Activated CD4-positive, alpha-beta T cell treated with anti-CD3 and anti-CD28 coated beads, Interleukin-2, amount 50 U/mL, for 1 hour (primary cell): ENCODE measurements at places on chromosomes 11 and 22.

DNA sequence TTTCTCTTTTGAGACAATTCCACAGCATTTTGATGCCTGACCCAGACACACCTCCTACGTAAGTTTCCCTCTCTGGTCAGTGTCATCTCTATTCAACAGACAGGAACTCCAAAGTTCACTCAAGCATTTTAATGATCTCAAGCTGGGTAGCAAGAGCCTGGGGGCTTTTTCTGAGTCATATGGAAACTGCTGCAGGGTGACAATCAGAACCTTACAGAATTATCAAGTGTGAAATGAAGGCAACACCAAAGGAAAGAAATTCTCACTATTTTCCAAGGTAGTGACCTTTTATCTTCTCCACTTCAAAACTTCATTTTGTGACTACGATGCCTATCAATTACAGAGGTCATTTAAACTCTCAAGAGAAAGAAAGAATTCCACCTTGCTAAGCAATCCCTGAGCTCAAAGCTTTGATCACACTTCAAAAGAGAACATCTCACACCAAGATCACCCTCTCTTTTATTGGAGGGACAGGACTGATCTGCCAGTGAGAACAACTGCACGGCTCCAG, 229.0 kb upstream of the ZC3H12C start:
- DNase-seq = no peak

- DNase-seq = no peak
Observed at GRCh38 chr11:74720596-74721478, 10.4 kb downstream of the CHRDL2 start.

DNA sequence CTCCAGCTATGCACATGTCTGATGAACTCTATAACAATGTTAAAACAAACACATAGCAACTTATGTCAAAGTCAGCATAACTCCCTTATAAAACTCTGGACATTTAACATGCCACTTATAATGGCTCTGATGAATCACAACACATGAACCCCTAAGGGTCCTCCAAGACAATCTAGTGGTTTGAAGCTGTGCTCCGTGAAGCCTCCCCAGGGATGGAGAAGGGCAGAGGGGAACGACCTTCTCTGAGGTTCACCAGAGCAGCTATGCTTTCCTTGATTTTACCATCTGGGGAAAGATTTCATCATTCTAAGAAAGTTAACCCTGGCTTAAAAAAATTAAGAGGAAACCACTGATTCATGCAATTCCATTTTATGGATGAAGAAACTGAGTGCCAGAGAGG, 84.4 kb downstream of the MPPED2 start:
- DNase-seq = no peak

GRCh38 chr22:49833340-49834007, 5.8 kb upstream of the BRD1 start:
- DNase-seq = no peak

DNA sequence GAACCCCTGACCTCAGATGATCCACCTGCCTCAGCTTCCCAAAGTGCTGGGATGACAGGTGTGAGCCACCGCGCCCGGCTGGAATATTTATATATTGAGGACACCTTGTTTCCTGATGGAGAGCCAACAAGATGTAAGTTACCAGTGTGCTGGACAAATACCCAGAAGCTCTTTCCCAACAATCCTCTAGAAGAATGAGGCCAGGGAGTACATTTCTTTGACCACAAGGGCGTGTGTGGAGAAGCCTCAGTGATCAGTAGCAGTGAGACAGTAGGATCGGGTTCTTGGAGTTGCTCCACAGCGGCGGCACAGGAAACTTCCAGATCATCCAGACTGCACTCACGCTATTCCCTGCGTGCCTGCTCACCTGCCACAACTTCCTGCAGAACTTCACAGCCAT, 10.3 kb upstream of the POLA2 start:
- DNase-seq = no peak

- DNase-seq = no peak
Observed at GRCh38 chr22:19377565-19378343, 53.8 kb downstream of the HIRA start.

DNA sequence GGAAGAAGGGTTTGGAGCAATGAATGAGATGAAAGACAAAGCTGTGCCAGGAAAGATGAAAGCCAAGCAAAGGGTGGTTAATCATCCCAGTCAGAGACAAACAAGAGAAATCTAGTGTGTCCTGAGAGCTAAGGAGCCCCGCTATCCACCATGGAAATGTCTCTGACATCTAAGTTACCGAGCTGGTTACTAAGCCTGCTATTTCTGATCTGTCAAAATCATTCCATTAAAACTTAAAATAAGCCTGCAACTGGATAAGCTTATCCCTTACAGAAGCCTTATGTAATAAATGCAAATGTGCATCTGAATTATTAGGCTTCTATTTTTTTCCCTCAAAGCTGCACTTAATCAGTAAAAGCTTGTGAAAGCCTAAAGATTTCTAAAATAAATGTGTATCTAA, 22.1 kb upstream of the SESN3 start:
- DNase-seq = no peak

DNA sequence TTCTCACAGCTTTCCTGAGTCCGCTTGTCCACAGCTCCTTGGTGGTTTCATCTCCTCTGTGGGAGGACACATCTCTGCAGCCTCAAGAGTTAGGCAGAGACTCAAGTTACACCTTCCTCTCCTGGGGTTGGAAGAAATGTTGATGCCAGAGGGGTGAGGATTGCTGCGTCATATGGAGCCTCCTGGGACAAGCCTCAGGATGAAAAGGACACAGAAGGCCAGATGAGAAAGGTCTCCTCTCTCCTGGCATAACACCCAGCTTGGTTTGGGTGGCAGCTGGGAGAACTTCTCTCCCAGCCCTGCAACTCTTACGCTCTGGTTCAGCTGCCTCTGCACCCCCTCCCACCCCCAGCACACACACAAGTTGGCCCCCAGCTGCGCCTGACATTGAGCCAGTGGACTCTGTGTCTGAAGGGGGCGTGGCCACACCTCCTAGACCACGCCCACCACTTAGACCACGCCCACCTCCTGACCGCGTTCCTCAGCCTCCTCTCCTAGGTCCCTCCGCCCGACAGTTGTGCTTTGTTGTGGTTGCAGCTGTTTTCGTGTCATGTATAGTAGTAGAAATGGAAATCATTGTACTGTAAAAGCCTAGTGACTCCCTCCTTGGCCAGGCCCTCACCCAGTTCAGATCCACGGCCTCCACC, 11.7 kb downstream of the RASD2 start:
- peak; percentile 85 for DNase-seq

DNA sequence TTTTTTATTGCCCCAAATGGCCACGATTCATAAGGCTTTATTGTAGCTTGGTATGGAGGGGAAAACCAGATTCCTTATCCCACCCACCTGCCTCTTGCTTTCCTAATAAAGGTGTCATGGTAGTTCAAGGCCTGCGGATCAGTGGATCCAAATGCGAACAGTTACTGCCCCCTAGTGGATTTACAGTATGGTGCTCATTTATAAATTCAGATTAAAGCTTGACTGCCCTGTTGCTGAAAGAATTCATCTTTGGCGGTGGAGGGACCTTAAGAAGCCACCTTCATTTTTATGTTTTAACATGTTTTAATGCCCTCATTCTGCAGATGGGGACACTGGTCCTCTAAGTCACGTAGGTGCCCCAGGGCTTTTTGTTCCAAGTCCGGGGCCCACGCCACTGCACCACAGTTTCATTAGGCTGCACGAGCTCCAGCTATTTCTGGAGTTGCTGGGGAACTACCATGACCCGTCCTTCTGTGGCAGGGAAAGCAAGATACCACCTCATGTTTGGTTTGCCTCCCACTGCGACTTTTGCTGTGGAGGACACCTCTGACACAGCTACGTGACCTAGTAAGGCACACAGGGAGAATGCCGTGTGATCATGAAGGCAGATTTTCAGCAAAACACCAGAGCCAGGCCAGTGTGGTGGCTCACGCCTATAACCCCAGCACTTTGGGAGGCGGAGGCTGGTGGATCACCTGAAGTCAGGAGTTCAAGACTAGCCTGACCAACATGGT, 15.6 kb upstream of the INCENP start:
- DNase-seq = no peak

DNA sequence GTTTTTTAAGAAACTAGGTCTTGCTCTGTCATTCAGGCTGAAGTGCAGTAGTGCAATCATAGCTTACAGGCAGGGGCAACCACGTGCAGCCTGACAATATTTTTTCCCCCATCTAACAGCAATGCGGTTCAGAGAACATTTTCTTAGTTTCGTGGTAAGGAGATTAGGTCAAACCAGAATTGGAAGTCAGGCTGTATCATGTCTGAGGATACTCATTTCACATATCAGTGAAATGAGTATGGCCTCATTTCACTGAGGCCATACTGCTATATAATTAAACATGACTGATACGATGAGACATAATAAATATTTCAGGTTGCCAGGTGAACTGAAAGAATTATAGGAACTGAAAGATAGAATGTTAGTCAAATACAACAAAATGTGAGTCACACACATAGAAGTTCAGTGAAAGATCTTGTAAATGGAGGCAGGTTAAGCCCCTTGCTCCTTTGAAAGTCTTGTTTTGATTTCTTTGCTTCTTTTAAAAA, 32.5 kb upstream of the IZUMO1R start:
- no peak for DNase-seq

GRCh38 chr22:28019881-28020861, 101.1 kb upstream of the PITPNB start:
- DNase-seq = peak; percentile 60

DNA sequence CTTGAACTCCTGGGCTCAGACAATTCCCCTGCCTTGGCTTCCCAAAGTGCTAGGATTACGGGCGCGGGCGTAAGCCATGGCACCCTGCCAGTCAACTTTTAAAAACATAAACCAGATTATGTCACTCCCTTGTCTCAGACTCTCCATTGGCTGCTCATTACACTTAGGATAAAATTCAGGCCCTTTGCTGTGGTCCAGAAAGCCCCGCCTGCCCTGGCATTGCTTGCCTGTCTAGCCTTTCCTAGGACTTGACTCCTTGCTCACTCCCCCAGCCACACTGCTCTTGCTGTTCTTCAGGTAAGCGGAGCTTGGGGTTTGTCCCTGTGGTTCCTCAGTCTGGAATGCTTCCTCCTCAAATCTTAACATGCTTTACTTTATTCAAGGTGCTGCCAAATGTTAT, 30.5 kb downstream of the DIXDC1 start:
- DNase-seq = no peak

GRCh38 chr22:42797011-42797410, 60.1 kb downstream of the ARFGAP3 start:
- DNase-seq = no peak

DNA sequence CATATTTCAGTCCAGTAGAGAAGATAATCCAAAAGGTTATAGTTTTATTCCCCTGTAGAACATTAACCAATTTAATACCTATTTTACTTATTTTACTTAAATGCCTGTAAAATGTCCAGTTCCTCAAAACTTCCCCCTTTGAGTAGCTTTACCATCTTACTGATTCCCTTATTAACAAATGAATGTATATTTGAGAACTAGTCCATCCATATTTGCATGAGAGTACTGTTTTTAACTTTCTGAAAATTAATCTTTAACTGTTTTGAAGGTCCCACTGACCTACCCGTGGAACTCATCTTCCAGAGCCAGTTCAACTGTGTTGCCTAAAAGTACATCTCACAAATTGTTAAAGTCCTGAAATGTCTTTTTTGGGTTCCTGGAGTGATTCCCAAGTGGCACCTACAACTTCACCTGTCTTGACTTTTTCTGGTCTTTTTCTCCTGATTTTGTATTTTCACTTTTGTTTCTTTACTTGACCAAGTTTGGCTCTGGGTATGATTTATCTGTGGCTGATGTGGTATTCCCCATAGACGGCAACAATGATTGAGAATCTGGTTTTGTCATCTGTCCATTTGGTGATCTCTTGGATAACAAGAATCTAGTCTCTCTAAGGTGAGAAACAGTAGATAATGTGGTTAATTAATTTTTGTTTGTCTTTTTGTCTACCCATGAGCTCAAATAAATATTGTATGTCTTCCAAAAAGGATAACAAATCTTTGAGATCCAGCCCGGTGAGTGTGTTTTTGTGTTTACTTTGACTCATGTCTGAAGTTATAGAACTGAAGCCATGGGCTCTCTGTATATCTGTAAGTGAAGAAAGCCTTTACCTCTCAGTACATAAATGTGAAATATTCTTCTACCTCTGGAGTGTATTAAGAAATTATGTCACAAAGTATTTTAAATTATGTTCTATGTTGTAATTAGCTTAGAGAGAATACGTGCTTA, 174.2 kb downstream of the ETS1 start:
- no peak for DNase-seq

- no peak for DNase-seq
Observed at GRCh38 chr11:34487430-34487829, 26.2 kb downstream of the ELF5 start.

- no peak for DNase-seq
Observed at GRCh38 chr22:50670513-50670912, 2.1 kb upstream of the SHANK3 start.

GRCh38 chr22:39243439-39244135, 1.2 kb downstream of the PDGFB start:
- no peak for DNase-seq

- no peak for DNase-seq
Observed at GRCh38 chr11:116928102-116928777, 90.8 kb upstream of the APOA1 start.

GRCh38 chr11:1401656-1402221, 12.0 kb downstream of the BRSK2 start:
- DNase-seq = peak; percentile 52

- DNase-seq = no peak
Observed at GRCh38 chr11:90216611-90217010, 6.2 kb downstream of the CHORDC1 start.

GRCh38 chr11:70314730-70315129, 44.2 kb downstream of the PPFIA1 start:
- DNase-seq = no peak

DNA sequence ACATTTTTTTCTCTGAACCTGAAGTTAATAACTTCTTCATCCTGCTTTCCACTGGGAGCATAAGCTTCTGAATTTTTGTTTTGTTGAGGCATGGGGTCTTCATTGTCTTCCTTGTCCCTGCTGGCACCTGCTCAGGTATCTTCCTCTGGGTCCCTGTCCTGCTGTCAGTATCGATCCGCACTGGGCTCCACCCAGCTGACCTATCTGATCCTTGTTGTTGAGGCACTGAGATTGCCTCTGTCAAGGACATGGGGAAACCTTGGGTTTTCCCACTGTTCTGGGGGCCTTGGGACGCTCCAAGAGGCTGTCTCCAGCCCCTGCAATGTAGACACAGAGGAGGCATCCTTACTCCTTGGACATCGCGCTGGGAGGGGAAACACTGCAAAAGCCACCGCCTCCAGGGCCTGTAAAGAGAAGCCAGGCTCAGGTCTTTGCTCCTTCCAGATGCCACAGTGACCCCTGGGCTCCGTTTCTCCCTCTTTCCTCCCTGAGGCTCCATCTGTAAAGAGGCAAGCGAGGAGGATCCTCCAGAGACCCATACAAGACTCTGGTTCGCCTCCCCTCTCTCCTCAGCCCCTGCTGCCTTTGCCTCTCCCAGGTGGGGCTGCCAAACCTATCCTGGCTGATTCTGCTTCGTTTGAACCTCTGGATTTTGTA, 8.6 kb upstream of the RBFOX2 start:
- no peak for DNase-seq

GRCh38 chr22:22748297-22748743, 103.9 kb downstream of the GGTLC2 start:
- peak; percentile 20 for DNase-seq

GRCh38 chr22:29074276-29074772, 1.5 kb downstream of the KREMEN1 start:
- no peak for DNase-seq

GRCh38 chr11:38254913-38255312, 1656.9 kb upstream of the RAG2 start:
- DNase-seq = no peak
